ENCODE measurements at places on chromosomes 1 and 21.
A peak's percentile ranks its signal among the peaks of the same experiment; 100 is the strongest.

- no peak for DNase-seq
These were observed 47.7 kb upstream of the DNAH14 start for GRCh38 chr1:224881762-224882211.

DNA sequence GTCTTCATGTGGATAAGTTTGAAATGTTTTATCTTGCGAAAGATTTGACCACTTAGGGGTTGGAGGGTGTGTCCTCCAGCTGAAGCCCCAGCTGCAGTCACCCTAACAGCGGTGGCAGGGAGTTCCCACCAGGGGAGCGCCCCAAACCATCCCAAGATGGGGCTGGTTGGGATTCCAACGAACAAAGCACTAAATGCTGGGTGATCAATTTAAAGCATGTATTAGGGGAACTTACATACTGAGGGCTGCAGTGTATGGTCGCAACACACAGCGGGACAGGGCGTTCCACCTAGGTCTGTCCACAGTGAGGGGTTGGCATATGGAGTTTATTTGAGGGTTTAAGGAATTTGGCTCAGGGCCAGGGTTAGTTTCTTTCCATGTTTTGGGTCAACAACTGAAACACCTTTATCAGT lies 26.3 kb downstream of the SLC37A1 start:
- no peak for DNase-seq

DNA sequence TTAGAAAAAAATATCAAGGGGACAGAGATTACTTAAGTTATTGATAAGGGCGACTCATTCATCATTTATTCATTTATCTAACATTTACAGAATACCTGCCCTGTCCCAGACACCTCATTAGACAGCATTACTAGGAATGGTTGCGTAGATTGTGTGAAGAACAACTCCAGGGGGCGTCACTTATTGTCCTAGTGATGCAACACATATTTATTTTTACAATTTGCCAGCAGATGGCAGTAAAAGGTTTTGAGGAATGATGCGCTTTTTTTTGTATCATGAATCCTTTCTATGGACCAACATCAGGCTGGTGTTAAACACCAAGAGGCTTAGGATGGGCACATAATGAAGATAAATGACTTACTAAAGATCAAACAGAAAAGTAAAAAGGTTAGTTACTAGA lies 5.5 kb downstream of the NCAM2 start:
- no peak for DNase-seq

- no peak for DNase-seq
These were observed 38.6 kb downstream of the PDE9A start for GRCh38 chr21:42691901-42692559.

DNA sequence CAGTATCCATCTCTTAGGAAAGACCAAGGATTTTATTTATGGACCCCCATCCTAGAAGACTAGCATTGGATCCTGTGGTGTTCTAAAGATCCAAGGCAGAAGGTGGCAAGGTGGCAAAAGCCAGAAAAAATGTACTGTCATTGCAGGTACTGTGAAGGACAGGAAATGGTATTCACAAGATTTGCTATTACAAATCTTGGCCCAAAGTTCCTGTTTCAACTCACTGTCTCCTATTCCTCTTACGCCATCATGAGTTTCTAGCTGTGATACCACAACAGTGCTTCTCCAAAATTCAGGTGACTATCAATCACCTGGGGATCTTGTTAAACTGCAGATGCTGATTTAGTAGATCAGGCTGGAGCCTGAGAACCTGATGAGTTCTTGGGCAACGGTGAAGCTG lies 21.4 kb downstream of the ACP6 start:
- DNase-seq, result no peak

DNA sequence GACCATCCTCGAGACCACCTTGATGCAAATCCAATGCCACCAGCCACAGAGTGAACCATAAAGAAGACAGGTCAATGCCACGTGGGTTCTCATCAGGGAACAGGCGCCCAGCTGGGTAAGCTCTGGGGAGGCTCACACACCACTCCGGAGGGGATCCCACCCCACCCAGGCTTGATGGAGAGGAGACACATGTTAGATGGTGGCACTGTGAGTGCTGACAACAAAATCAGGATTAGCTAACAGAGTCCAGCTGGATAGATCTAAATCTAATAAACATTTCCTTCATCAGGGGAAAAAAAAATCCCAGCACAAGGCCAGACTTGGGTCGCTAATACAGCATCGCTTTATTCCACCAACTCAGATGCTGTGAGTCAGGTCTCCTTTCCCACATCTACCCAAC lies 132.2 kb upstream of the TNR start:
- no peak for DNase-seq

DNA sequence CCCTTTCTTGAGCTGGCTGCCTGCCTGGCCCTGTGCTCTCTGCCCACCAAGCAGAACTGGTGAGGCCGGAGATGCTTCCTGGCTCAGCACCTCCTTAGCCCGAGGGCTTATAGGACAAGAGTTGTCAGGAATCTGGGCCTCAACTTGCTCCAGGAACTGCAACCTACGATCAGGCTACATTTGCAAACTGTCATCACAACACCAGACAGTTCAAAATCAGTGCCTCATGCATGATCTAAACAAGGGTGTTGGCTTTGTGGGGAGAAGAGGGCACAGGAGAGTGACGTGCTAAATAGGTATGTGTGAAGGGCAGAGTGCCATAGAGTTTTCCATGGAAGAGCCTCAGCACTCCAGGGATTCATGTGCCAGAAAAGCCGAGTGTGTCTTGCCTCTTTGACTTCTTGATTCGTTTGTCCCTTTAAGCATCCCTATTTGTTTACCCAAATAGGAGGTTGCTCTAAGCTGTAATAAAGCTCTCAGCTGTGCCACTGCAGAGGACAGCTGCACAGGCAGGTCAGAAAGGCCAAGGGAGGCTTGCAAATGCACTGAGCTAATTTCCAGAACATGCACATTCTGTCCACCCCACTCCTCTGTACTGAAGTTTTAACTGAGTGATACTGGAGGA lies 30.2 kb upstream of the NEK2 start:
- DNase-seq, result no peak

GRCh38 chr1:154379301-154379700 lies 25.8 kb upstream of the IL6R start:
- DNase-seq, result no peak

DNA sequence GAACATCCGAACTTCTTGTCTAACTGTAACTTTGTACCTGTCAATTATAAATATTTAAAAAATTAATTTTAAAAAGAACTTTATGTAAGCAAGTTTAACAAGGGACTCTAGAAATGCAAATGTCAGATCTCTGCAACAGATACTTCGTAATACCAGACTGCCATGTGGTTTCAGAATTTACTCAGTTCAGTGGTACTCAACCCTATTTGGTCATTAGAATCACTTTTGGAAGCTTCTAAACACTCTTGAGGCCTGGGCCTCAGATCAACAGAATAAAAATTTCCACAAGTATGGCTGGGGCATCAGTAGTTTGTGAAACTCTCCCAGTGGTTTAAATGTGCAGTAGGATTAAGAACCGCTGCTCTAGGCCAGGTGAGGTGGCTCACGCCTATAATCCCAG lies 139.5 kb upstream of the SMYD2 start:
- no peak for DNase-seq

- DNase-seq, result no peak
These were observed 118.1 kb upstream of the PPP2R5A start for GRCh38 chr1:212167098-212167497.

DNA sequence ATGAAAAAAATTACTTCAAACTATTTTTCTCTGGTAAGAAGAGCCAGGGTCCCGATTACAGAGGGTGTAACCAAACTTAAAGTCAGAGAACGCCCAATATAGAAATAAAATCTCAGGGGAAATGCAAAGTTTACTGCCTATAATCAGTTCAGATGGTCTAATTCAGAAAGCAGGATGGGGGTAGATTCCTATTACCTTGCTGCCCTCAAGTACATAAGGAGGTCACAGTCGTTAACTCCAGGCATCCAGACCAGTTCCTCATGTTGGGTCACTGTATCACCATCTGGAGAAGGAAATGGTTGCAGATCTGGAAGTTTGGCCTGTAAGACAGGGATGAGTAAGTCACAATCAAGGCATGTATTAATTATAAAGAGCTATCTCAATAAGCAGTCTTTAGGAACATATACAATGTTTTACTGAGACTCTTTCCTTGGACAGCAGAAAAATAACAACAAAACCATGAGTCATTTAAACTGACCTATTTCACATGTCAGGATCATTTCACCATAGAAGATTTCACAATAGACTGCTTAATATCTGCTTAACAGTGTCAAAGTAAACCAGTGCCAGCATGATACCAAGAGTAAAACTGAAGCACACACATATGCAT lies 179.4 kb downstream of the SLC45A1 start:
- DNase-seq, result no peak

- DNase-seq, result no peak
These were observed 21.5 kb downstream of the IER5 start for GRCh38 chr1:181110013-181110412.

GRCh38 chr1:205810448-205811157 lies 2.4 kb downstream of the SLC41A1 start:
- no peak for DNase-seq

DNA sequence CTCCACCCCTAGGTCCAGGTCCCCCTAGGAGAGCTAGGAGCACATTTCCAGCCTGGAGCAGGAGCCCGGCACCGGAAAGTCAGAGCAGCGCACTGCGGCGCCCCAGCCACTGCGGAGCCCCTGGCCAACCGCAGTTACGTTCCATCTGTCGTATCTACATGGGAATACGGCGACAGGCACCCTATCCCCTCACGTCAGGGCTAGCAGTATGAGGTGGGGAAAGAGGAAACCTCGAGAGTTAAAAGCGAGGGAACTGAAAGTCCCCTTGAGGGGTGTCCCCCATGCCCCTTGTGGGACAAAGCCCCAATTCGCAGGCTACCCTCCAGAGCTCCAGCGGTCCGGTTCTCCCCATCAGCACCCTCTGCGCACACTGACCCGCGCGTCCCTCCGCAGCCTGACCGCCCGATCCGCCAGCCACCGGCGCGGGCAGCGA lies 995 bp downstream of the COLGALT2 start:
- no peak for DNase-seq

DNA sequence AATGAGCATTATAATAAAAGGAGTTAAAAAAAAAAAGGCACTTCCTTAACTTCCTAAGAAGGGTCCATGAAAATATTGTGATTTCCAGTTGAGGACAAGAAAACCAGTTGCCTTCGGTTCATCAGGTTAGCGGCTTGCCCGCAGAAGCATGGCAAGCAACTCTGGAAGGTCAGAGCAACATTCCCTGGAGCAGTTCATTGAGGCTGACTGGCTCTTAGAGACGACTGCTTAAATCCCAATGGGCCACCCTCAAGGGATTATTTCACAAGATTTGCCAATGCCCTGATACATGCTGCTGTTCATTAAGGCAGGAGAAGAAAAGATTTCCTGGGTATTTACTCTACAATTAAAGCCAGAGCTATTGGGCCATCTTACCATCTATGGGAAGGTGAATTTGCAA lies 29.0 kb upstream of the CASQ2 start:
- no peak for DNase-seq

DNA sequence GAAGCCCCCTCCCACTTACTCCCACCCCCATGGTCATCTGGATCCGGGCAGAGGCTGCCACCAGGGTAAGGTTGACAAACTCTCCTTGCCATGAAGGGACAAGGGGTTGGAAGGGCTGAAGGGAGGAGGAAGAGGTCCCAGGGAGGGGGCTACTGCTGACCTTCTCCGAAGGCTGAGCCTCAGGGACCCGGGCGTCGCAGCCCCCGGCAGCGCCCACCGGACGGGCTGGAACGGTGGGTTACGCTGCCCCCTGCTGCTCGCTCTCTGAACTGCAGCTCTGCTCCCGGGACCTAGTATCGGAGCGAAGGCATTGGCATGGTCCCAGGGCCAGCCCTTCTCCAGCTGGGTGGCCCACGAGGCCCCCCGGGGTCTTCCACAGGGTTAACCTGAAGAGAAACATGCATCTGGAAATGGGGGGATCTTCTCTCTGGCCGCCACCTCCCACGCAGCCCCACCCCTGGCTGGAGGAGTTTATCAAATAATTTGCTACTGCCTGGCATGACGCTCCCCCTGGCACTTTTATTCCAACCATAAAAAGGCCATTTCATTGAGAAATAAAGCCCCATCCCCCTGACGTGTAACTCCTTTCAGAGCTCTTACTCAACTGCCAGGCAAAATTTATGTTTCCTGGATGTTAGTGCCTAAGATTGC lies 70.4 kb upstream of the TARDBP start:
- peak; percentile 41 for DNase-seq

GRCh38 chr1:226325178-226325577 lies 16.2 kb upstream of the LIN9 start:
- no peak for DNase-seq

DNA sequence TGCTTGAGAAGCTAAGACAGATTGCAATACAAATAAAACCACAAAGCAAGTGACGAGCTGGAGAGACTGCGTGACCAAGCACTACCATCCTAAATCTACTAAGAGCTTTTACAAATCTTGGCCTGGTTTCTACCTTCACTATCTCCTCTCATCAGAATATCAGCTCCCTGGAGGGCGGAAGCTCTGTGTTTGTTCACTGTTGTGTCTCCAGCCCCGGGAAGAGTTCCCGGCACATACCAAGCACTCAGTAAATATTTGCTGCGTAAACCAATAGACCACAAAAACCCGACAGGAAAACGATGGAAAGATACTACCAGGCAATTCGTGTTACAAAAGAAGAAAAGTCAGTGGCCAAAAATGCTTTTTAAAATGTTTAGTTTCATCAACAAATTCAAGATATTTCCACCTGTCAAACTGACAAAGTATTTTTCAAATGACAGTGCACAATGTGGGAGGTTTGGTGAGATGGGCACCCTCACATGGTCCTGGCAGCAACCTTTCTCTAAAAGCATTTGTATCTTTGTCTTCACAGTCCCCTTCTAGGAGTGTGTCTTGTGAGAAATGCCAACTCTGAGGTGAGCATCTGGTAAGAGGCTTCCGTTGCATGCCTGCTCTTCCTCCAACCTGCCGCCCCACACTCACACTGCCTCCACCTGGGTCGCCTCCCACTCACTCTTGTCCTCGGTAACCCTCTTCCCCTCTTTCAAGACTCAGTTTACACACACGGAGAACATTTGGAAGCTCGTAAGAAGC lies 34.7 kb downstream of the SLC1A7 start:
- no peak for DNase-seq

- peak; percentile 35 for DNase-seq
These were observed 91.0 kb upstream of the KCNA3 start for GRCh38 chr1:110765640-110766335.

- DNase-seq, result no peak
These were observed 27.8 kb downstream of the CCDC185 start for GRCh38 chr1:223421025-223421424.

DNA sequence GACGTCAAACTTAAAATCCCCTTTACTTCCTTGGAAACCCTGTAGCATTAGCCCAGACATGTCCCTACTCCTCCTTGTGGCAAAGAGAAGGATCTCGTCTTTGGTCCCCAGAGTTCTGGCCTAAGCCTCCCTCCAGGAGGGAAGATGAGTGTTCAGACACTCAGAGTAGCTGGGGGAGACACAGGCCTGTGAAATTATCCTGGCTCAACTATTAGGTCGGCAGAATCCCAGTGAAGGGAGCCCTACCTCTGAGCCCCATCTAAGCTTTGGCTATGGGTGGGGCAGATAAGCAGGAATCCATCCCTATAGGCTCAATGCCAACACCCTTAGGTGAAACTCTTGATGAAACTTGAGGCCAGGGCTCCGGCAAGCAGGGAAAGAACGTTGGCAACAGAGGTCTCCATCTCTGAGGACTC lies 1.7 kb upstream of the SFN start:
- no peak for DNase-seq

GRCh38 chr1:166166329-166166697 lies 488 bp downstream of the FAM78B start:
- no peak for DNase-seq

Data from effector memory CD4-positive, alpha-beta T cell (primary cell).